ENCODE measurements at places on chromosomes 2 and 18.
A peak's percentile ranks its signal among the peaks of the same experiment; 100 is the strongest.

DNA sequence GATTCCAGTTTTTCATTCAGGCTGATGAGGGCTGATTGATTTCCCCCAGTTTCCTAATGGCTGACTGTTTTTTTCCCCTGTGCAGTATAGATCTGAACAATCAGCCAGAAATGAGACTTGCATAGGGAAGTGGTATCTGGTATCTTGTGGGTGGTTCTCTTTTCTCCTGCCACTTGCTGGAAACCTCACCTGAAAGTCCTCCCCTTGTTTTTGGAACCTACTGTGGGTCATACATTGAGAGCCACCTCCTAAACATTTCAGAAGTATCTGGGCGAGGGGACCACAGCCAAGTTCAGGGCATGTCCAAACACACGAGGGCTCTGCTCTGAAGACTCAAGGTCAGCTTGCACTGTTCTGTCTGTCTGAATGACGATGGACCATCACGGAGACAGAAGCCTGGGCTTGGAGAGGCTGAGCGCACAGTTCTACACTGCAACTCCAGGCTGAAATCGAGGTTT is 19.3 kb downstream of the ALPK2 start:
- no peak for DNase-seq

- DNase-seq = no peak
Measured at GRCh38 chr2:136013136-136013685, 27.8 kb upstream of the DARS1 start.

- no peak for DNase-seq
Measured at GRCh38 chr2:98379311-98380202, 33.3 kb downstream of the CNGA3 start.

DNA sequence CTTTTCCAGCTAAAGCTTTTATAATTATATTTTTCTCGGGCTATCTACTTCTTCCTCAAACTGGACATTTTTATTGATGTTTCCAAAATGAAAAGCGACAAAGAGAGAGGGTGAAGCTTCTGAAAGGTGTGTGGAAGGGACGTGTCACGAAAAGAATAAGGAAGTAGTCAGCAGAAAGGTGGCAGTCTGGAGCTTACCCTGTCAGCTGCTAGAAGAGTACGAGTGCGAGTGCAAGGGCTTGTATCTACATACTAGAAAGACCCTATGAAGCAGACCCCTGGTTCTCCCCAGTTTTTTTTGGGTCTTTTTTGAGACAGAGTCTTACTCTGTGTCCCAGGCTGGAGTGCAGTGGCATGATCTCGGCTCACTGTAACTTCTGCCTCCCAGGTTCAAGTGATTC is 14.6 kb downstream of the FHL2 start:
- DNase-seq = no peak

DNA sequence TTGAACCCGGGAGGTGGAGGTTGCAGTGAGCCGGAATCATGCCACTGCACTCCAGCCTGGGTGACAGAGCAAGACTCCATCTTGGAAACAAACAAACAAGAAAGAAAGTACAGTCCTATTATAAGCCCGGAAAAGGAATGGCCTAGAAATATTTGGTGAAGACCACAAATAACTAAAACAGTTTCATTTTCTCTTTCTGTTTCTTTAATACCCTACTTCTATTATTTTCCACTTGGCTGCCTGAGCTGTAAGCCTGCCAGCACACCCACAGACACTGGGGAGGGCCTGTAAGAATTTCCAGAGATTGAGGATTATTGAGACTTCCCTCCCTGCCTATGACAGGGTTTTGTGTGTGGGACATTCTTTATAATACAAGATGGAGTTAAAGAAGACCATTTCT is 188.0 kb upstream of the DCC start:
- DNase-seq = no peak

- DNase-seq = no peak
Measured at GRCh38 chr2:229870903-229871656, 50.7 kb downstream of the TRIP12 start.

DNA sequence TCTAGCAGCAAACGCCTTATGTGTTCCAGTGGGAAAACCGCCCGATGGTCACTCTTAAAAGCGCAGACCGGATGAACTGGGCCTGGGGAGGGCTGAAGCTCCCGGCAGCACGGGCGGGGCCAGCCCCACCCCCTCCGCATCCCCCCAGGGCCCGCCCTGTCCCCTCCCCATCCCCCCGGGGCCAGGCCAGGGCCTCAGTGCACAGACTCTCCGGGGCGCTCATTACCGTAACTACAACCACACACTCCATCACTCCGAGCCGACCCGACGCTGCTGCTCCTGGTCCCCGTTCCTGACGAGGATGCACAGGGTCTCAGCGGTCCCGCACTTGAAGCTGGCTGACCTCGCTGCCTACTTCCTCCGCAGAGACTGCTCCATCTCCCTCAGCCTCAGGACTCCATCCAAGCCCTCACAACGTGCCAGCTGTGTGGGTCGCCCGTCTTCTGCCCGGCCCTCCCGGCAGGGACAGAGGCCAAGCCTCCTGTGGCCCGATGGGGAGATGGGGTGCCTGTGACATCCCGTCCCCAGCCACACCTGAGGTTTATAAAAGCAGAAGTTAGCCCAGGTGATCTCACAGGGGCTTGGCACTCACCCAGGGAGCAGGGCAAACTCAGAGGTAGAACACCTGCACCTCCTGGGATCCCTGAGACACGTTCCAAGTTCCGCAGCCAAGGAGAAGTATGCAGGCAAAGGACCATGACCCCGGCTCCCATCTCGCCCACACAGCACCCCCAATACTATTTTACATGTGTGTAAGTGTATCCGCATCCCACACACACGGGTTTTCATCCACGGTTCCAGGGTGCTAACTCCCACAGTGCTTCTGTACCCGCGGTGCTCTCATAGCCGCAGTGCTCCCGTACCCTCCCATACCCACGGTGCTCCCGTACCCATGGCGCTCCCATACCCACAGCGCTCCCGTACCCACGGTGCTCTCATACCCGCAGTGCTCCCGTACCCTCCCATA is 36.0 kb downstream of the SLC66A2 start:
- no peak for DNase-seq

- DNase-seq = no peak
Measured at GRCh38 chr18:78977637-78978348, 1.8 kb upstream of the SALL3 start.

- DNase-seq = no peak
Measured at GRCh38 chr18:46531482-46531881, 125.5 kb downstream of the LOXHD1 start.

DNA sequence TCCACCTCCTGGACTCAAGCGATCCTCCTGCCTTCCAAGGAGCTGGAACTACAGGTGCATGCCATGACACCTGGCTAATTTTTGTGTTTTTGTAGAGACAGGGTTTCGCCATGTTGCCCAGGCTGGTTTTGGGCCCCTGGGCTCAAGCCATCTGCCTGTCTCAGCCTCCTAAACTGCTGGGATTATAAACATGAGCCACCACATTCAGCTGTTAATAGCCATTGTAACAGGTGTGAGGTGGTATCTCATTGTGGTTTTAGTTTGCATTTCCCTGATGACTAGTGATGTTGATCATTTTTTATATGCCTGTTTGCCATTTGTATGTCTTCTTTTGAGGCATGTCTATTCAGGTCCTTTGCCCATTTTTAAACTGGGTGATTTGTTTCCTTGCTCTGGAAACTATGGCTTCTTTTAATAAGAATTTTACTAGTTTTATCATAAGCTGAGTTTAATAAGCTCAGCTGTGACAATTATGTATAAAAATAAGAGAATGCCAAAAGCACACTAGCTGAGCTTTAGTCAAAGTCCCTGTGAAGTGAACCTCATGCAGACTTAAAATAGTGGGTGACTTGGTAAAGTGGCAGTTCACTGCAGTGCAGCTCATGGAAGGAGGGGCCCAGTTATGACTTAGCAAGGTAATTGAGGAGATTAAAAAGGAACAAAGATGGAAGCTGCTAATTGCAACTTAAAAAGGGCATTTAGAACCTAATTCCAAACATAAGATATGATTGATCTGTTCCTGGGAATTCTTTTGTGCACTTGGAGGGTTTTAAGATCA is 465.1 kb downstream of the TGIF1 start:
- no peak for DNase-seq

GRCh38 chr18:29226213-29226612 is 1049.3 kb upstream of the CDH2 start:
- DNase-seq = no peak

DNA sequence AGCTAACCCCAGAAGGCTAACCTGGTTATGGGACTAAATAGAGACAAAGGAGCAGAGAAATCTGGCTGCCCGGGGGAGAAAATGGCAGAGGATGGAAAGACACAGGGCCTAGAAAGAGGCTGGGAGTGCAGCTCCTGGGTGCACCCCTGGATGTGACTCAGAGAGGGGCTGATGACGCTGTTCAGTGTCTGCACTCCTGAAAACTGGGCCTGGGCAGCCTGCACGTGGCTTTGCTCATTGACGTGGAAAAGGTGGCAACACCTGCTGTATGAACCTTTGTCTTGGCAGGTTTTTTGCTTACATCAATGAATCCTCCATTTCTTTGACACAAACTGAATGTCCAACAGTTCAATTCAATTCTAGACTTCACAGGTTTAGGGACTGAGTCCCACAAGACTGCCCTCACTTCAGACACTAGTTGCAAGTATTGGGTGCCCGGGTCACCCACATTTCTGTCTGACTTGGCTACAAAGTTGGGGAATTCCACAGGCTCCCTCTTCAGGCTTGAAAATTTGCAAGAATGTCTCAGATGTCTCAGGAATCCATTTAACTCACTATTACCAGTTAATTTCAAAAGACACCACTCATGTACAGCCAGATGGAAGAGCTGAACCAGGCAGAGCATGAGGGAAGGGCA is 47.3 kb upstream of the PUM2 start:
- DNase-seq = no peak

- no peak for DNase-seq
Measured at GRCh38 chr18:3115447-3116030, 102.6 kb upstream of the LPIN2 start.

DNA sequence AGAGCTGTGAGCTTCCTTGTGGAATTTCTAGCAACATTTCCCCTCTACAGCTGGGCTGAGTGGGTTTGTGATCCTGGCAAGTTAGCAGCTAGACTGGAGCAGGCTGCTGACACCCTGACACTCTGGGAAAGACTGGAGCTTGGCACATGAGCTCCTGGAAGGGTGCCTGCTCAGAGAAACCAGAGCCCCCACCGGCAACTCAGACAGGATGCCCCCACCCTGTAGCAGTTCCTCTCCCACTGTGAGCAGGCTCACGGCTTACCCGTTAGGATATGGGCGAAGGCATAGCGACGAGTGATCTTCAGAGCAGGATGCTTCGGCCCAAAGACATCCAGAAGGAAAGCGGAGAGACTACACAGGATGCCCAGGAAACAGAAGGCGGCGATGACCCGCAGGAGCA is 11.2 kb downstream of the TMEM127 start:
- DNase-seq = no peak

DNA sequence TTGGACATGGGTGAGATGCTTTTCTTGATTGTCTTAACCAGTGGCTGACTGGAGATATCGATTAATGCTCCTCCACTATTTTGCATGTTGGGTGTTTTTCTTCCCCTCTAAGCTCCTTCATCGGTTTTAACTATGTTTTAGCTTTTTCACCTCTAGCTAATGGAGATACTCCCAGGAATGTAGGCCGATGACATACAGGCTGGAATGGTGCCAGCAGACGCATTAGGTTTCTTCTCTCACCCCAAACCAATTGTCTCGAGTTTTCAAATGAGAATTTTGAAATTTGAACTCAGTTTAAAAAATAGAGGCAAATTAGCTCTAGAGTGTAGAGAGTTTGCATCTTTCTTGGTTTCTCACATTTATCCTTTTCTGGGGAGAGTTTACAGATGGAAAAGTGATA is 247.6 kb downstream of the RPRM start:
- DNase-seq = no peak

DNA sequence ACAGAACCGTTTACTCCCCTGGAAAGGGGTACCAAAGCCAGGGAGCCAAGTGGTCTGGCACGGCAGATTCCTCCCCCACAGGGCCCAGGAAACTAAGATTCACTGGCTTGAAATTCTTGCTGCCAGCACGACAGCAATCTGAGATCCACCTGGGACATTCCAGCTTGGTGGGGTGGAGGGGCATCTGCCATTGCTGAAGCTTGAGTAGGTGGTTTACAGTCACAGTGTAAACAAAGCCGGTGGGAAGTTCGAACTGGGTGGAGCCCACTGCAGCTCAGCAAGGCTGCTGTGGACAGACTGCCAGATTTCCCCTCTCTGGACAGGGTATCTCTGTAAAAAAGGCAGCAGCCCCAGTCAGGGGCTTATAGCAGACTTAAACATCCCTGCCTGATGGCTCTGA is 901.7 kb upstream of the LRRTM1 start:
- DNase-seq = no peak

DNA sequence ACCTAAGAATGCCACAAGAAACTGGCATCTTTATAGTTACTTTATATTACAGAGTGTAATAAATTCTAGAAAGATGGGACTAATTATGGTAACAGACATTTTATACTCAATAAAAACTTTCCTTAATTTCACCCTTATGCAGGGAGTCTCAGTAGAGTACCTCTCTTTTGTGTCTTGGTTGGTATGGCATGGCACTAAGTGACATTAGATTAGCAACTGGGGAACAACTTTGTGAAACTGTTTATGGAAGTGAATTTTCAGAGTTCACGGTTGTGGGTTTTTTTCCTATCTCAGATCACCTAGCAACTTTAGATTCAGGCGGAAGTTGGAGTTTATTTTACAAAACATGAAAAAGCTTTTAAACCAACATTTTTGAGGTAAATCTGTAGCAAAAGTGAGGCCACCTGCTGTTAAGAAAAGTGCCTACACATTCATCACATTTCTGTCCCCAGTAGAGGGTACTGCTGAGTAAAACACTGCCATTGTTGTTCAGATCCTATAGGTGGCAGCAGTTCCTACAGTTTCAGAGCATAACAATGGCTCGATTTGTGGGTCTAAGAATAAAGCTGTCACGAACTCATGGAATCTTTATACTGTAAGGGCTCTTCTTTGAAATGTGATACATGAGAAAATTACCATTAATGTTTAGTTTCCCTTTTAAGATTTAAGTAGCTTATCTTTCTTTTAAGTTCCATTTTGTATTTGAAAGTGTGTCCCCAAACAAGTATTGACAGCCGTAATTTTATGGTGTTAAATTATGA is 117.6 kb downstream of the CAMKMT start:
- DNase-seq = peak; percentile 91

DNA sequence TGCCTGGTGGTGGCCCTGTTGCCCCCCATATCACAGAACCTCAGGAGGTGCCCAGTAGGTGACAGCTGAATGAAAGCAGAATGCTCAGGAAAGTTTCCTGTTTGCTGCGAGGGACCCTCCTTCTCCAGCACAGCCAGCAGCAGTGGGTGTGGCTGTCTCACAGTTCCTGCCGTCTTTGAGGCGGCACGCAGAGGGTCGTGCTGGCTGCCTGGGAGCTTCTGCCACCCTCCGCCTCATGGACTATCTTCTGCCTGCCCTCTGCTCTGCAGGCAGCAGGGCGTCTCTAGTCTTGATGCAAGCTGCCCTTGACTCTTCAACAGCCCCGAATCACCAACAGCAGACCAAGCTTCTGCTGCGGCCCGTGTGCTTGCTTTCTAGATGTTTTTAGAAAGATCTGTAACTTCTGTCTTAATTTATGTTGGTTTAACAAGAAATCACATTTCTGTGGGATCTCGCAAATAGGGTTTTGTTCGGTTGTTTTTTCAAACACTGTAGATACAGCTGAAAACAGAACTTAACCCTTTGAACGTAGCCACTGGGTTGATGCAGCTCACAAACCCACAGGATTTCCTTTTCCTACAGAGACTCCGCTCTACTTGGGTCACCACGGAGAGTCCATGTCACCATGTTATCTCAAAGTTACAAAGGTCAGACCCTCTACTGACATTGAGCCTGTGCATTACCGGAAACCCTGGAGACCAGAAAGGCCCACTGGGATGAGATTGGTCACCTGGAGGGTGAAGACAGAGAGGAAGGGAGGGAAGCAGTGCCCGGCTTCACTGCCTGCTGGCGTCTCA is 144.9 kb downstream of the ACOXL start:
- no peak for DNase-seq

- no peak for DNase-seq
Measured at GRCh38 chr2:31049916-31050588, 88.2 kb downstream of the GALNT14 start.

Data from SW480 (cell line).